RCC 7860 (cell line): ENCODE measurements at places on chromosomes 4 and X.

DNA sequence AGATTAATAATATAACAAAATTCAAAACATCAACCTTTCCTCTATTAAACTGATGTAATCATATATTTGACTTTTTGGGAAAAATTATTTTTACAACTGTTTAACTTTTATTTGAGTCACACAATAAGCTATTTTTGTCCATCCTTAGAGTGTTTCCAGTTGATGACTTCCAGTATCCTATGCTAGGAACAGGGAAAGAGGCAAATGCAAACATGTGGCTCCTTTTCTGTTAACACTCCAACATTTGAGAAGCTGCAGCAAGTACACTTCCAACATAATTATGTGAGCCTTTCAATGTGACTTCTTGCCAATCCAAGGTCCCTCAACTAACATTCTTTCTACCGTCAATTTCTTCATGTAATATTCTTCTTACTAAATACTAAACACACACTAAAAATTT is 117.7 kb downstream of the PPA2 start:
- DNase-seq: no peak

DNA sequence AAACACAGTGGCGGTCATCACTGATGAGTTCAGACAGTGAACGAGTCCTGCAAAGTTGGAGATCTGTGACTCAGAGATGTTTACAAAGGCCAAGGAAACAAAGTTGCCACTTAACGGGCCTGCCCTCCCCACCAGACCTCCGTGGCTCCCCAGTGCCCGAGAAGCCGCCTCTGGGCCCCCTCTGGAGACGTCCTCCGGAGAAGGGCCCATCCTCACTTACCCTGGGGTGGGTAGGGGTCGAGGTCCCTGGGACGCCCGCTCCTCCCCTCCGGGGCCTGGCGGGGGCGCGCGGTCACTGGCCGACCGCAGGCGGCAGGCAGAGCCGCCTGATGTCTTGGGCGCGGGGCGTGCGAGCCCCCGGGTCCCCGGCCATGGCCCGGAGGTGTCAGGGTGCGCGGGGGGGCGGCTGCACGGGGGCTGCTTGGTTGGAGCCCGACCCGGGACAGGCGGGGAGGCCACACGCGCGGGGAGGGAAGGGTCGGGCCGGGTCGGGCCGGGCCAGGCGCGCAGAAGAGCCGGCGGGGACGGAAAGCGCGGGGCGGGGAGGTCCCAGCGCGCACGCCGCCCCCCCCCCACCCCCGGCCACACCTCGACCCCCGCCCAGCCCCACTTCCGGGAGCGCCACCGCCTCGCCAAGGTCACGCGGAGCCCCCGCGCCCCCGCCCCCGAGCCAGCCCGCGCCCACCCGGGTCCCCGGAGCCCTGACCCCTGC is 529 bp downstream of the DHRSX start:
- peak; percentile 55 for DNase-seq

GRCh38 chrX:81355436-81355835 is 153.5 kb downstream of the SH3BGRL start:
- DNase-seq: no peak

DNA sequence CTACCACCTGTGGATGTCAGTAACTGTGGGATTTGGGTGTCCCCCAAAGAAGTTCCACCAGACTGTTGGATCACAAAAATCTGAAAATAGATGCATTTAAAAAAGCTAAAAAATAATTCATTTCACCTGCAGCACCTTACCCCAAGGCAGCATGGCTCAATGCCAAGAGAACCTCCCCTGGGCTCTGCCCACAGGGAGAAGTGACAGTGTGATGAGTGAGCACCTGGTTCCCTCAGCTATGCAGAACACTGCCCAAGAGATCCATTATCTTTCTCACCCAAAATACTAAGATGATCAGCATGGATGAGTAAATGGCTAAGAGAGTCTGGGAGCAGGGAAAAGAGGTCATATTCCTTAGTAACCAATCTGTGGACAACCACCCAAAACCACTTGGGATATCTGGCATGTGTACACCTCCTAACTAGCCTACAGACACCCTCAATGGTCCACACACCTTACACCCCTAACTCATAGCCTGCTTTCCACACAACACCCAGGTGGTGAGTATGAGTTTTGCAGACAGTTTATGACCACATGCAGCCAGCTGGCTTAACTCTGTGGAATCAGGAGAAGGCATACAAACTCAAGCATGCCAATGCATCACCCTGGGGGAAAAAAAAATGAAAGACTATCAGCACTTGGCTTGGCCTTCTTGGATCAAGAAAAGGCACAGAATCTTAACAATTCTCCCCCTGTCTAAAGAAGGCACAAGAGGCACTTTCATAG is 416.5 kb upstream of the SMIM31 start:
- DNase-seq: no peak

DNA sequence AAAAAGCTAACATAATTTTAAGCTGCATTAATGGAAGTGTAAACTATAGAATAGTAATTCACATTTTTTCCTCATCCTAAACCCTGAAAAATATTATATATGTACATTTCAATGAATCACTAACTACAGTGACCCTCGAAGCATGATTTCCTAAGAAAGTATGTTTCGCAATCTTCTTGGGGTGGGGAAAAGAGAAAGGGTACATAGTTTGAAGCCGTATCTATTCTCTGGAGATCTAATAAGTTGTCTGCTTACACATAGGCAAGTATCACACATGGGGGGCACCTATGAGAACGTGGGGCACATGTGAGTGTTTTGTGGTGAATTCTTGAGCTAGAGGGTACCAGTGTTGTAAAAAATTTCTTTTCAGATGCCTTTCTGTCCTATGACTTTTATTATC is 71.2 kb downstream of the JADE1 start:
- no peak for DNase-seq

GRCh38 chr4:55530691-55531090 is 16.0 kb downstream of the CLOCK start:
- DNase-seq: no peak

DNA sequence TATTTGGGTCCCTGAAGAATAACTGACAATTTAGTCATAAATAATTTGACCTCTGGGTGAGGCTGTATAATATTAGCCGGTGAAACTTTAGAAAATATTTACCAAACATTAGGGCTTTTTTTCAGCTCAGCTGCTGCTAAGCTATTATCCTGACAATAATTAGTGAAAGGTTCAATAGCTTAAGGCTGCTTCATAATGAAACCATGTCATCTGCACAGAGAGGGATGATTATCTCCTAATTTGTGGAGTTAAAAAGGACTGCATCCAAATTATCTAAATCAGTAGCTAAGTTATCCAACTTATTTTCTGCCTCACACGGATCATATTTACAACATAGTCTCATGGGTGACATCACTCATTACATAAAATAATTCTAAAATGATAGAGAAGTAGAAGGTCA is 1249.8 kb downstream of the RAPGEF2 start:
- DNase-seq: no peak

- DNase-seq: no peak
Observed at GRCh38 chr4:184911310-184911709, 85.5 kb upstream of the ACSL1 start.

- no peak for DNase-seq
Observed at GRCh38 chr4:163113921-163114713, 52.6 kb downstream of the NAF1 start.

- no peak for DNase-seq
Observed at GRCh38 chrX:88828011-88828410, 81.0 kb downstream of the CPXCR1 start.

GRCh38 chr4:59712470-59712869 is 1487.7 kb upstream of the ADGRL3 start:
- DNase-seq: no peak

DNA sequence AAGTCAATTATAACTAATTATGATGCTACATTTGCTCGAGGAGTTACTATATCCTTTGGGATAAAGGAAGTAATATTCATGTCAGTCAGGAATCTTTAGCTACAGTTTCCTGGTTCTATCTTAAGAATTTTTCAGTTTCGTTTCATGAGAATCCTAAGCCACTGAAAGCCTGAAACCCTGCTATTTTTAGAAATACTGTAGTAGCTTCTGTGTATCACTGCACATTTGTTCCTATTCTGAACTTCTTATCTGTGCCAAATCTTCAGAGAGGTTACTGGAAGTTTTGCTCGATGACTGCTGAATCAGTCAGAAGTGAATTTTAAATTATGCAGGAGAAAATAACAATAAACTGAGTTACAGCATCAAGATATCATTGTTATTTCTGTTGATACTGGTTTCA is 249.2 kb downstream of the TENM3 start:
- DNase-seq: peak; percentile 3

DNA sequence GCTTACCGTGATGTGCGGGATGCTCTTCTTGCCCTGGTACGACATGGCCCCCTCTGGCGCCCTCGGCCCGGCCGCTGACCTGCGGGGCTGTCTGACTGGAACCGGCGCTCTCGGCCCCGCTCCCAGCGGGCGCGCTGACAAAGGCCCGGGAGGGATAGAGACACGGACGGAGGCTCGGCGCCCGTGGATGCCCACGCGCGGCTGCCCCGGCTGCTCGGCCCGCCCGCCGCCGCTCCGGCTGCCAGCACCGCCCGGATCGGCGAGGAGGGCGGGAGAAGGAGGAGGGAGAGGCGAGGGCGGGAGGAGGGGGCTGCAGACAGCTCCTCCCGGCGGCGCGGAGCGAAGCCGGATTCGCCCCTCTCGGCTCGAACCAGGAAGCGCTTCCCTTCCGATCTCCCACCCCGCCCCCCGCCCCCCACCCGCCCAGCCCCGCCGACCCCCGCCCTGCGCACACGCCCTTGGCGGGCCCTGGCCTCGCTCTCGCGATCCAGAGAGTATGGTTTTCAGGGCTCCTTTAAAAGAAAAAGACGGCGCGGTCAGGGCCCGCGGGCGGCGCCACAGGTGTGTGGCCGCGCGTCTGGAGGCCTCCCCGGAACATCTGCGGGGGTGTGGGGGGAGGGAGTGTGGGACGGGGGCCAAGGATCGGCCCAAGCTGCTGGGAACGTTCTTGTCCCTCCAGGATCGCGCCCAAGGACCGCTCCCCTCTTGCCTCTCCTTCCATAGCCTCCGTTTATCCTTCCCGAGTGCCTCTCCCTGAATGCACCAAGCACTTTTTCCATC is 4.5 kb downstream of the CRMP1 start:
- DNase-seq: no peak

GRCh38 chr4:147340111-147340510 is 140.8 kb upstream of the EDNRA start:
- no peak for DNase-seq

DNA sequence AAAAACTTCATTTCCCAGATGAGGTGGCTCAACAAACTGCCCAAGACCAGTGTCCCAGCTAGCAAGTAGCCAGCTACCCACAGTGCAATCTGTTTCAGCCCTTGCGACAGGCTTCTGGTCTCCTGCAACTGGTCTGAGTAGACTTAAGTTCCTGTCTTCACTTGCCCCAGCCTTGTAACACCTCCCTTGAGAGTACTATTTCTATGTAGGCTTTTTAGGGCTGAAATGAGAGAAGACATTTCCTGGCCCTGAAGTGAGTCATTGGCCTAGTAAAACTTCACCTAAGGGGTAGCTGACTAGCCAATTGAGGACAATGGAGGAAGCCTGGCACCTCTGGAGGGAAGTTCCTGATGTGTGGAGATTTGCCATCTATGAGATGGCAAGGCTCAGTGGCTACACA is 80.1 kb upstream of the STIM2 start:
- peak; percentile 12 for DNase-seq

- no peak for DNase-seq
Observed at GRCh38 chrX:72100824-72101351, 30.8 kb downstream of the RTL5 start.
